RPMI7951 (cell line): ENCODE measurements at places on chromosomes 4 and X. TPM values are rescaled to one million over a fixed set of nuclear protein-coding genes. Genes with fewer than 3 reads are reported as not detected.

Gene IL9R
- total RNA-seq: 0.10 and 0.12 TPM in 2 replicates

Gene PKD2
- 25.1 and 29.1 TPM in 2 replicates for total RNA-seq

Gene SSX4
- total RNA-seq: 0.36 TPM in 1 of 2 replicates, not detected in the other

Gene APBB2
- total RNA-seq: 39.1 and 54.3 TPM in 2 replicates

Gene ARR3
- not detected in 2 replicates for total RNA-seq

DNA sequence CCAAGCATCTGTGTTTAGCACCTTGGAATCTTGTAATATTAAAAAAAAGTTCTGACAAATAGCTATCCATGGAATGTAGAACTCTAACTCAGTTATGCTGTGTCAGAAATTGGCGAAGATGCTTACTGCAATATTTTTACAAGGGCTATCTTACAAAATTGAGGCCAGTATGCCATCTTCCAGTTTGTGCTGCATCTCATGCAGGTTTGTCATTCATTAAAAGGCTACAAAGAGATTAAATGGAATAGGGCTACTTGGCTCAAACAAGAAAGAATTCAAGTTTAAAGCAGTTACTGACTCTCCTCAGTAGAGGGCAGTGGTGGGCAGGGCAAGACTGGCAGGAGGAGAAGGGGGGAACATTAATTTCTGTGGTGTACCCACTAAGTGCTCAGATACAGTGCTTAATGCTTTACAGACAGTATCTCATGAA lies 66.5 kb downstream of the SHROOM4 start:
- DNase-seq: no peak

DNA sequence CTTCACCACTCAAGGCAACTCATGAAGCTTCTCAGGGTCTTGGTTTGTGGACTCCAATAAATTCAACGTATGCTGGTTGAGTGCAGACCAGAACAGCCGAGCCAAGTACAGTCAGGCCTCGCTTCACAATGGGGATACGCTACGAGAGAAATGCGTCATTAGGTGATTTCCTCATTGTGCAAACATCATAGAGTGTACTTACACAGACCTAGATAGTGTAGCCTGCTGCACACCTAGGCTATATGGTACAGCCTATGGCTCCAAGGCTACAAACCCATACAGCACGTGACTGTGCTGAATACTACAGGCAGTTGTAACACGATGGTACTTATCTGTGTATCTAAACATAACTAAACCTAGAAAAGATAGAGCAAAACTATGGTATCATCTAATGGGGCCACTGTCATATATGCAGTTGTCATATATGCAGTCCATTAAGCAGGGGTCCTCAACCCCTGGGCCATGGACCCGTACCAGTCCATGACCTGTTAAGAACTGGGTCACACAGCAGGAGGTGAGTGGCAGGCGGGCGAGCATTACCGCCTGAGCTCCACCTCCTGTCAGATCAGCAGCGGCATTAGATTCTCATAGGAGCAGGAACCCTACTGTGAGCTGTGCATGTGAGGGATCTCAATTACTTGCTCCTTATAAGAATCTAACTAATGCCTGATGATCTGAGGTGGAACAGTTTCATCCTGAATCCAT lies 31.5 kb downstream of the RTL5 start:
- DNase-seq: no peak

GRCh38 chr4:175983636-175984035 lies 82.0 kb upstream of the WDR17 start:
- DNase-seq: no peak

- no peak for DNase-seq
Measured at GRCh38 chr4:105432438-105432837, 41.4 kb downstream of the PPA2 start.

- no peak for DNase-seq
Measured at GRCh38 chr4:169359961-169360360, 89.2 kb upstream of the SH3RF1 start.

GRCh38 chrX:11462136-11462535 lies 168.9 kb downstream of the AMELX start:
- no peak for DNase-seq

GRCh38 chrX:154908821-154909220 lies 22.7 kb downstream of the F8A1 start:
- DNase-seq: no peak

GRCh38 chrX:455673-456072 lies 69.0 kb upstream of the PPP2R3B start:
- DNase-seq: no peak

DNA sequence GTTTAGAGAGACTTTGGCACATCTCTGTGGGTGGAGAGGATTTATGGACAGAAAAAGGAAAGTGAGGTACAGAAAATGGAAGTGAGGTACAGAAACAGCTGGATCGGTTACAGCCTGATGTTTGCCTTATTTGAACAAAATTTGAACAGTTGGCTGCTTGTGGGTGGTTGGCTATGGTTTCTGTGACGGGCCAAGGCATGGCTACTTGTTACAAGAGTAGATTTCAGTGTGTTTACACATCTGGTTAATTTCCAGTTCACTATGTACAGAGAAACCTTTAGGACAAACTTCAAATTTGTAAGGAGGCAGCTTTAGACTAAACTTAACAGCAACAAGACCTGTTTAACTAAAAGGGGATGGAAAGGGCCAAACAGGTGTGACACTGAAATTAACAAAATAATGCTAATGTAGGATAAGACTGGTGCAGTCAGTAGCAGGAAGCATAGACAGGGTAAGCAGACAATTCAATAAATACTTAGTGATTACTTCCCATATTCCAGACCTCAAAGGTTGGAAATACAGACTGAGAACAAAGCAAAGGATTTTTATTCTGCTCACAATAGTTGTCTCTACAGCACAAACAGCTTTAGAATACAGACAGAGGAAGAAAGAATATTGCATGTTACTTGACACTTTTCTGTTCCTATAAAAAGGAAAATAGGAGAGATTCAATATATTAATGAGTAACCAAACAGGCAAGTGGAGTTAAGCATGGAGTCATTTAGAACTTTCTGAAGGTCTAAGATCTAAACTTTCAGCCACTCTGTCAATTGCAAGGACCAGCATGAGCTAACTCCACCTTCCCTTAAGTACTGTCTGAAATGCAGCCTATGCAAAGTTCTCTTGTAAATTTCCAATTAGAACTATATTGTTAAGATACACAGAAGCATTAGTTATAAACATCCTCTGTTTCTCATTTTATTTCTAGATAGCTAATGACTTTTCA lies 294.4 kb upstream of the FAT4 start:
- DNase-seq: no peak

DNA sequence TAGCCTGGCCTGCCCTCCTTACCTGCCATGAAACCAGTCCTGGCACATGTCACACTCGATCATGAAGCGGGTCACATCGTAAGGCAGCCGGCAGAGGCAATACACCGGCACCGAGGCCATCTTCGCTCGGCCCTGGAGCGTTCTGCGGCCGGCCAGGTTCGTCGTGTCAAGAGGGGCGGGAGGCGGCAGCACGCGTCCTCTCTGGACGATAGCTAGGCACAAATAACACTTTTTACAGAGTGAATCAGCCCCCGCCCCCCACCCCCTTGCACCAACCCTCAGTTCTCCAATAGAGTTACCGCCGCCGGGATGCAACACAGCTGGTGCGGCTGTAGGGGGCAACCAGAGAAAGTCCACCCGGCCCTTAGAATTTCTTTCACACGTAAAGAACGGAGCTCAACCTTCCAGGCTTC lies 1.7 kb downstream of the PHF8 start:
- peak; percentile 71 for DNase-seq

DNA sequence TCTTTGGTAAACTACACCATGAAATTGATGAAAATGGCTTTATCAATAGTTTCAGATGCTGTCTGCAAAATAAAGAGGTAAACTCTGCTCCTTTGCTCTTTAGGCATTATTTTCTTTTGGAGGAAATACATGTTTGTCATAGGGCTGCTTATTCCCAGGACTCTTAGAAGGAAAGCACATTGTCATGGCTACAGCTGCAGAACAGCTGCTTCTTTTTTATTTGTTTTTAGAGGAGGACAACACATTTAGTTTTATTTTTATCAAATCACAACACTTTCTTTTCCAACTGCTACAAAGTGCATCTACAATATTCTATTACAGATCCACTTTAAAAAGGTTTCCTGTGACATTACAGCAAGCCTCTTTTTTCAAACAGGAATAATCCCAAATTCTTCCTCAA lies 12.7 kb upstream of the HPF1 start:
- no peak for DNase-seq
